ACHN (cell line): ENCODE measurements at places on chromosomes 11 and 22.

DNA sequence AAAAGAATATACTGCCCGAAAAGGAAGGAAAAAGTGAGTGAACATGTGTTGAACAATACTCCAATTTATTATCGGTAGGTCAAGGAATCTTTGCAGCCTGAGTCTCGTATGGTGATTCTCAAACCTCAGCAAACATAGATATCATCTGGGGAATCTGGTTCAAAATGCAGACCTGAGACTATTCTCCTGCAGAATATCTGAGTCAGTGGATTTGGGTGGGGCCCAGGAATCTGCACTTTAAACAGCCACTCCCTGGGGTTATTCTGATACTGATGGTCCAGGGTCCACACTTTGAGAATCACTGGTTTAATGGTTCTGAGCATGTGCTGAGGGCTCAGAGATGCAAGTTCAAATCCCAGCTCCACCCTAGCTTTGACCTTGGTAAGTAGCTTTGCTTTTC, 53.6 kb upstream of the GRK3 start:
- DNase-seq, result no peak

GRCh38 chr11:117110294-117110950, 12.2 kb upstream of the SIK3 start:
- DNase-seq, result no peak

DNA sequence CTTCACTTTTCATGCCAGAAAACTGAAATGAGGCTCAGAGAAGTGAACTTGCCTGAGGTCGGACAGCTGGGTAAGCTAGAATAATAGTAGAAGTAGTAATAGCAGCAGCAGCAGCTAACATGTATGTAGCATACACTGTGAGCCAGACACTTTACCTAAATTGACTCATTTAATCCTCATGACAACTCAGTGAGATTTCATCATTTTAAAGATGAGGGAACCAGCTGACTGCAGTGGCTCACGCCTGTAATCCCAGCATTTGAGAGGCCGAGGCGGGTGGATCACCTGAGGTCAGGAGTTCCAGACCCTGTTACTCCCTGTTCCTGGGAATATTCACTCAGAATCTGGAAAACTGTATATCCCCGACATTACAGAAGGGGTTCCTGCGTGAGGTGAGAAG, 154.5 kb downstream of the DBX1 start:
- DNase-seq, result no peak

DNA sequence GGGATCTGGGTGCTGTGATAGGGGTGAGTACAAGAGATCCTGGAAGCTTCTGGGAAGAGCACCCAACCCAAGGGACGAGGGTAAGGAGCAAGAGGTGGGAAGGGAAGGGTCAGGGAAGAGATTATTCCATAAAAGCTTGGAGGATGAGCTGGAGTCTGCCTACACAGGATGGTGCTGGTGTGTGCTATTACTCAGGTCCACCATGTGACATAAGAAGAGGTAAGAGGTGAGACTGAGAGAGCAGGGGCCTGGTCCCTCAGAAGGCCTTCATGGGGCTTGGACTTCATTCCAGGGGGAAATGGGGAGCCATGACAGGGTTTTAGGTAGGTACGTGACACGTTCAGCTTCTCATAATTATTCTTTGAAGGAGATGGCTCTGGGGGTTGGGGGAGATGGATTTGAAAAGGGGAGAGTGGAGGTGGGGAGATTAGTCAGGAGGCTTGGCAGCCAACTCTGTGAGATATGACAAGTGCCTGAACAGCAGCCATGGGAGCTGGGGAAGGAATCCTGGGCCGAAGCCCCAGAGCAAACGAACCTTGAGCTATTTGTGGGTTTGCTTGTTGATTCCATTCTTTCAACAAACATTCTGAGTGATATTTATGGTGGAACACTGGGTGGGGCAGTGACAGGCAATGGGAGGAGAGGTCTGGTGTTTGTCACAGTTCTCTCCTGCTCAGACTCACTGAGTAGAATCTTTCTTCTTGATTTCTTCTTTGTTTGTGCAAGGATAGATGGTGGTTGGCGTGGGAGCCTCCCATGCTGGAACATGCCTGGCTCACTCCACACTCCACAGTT, 11.2 kb upstream of the NCAM1 start:
- DNase-seq, result no peak
